NCI-H774 (cell line): ENCODE measurements at places on chromosomes 4 and X.

DNA sequence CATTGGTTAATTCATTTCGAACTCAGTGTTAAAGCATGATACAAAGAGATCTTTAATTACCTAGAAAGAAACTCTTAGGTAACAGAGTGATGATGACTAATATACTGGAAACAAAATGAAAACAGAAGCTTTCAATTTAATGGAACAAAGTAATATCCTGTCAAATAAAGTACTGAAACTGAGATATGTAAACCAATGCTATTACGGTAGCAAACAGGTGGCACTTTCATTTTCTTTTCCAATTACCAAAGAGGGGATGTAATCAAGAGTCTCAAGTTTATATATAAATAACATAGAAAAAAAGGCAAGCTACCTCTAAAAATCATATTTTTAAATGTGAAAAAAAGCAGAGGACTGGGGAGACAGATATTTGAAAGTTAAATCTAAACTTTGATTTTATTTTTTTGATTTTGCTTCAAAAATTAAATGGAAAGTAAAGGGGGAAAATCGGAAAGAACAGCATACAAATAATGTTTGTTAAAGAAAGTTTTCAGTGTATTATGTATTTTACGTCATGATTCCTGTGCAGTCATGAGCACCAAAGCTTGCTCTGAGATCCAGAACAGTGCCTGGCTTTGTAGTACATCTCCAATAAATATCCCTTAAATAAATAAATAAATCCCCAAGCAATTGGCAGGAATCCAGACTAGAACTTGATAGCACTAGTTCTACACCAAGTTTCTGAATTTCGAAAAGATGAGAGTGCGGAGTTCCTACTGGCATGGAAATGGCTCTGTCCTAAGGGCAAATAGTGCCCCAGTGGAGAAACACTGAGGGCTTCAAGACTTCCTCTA is 25.0 kb upstream of the RAPGEF2 start:
- DNase-seq: no peak

DNA sequence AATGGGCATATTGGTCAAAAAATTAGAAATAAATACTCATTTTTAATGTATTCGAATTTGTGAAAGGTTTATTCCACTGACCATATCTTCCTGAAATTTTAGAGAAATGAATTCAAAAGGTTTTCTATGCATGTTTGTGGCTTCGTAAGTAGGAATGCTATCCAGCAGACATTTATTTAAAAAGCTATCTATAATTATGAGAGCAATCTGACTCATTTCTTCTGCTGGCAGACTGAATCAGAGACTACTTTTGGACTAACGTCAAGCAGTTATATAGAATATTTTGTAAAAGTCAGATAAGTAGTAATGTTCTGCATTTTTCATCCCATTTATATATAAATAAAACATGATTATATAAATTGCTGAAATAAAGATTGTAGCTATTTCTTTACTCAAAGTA is 125.0 kb downstream of the SPCS3 start:
- DNase-seq: no peak

- no peak for DNase-seq
These were observed 140.2 kb upstream of the EDNRA start for GRCh38 chr4:147340591-147341120.

DNA sequence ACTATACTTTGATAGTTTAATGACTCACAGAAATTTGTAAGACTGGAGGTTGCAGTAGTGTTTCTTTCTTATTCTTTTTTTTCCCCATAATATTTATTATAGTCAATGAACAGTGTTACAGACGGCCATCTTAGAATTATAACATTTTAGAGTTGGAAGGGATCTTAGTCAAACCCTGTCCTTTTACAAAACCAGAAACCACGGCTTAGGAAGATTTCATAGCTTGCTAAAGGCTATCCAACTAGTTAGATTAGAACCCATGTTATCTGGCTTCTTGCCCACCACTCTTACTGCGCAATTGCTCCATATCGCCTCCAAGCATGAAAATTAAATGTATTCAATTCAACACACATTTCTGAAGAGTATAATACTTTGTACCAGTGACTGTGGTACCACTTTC is 1.1 kb downstream of the XIAP start:
- no peak for DNase-seq

DNA sequence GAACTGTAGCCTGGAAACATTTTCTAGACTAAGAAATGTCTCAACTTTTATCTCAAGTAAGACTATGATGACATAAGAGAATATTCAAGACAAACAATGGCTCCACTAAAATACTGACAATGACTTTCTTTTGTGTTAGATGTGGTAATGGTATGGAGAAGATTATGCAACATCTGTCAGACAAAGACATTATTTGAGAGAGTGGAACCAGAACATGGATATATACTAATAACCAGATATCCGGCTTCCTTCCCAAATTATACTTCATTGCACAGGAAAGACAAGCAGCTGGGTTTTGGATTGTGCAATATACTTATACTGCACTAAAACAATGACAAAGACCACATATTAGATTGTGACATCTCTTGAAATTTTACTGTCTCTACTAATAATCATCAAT is 290.8 kb upstream of the GIMD1 start:
- DNase-seq: no peak

DNA sequence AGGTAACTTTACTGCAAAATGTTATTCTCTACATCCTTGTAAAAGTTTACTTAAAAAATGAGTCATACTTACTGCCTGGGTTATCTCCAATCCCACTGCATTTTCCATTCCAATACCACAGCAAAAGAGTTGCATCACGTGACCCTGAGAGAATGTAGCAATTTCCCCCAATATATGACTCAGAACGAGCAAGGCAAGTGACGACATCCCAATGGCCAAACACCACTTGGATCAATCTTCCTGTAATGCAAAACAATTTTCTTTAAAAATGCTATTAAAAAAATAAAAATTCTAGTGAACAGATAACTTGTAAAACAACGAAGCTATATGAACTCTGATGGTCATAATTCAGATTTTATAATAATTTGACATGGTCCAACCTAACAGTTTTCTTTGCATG is 224.3 kb downstream of the DCLK2 start:
- no peak for DNase-seq

- no peak for DNase-seq
These were observed 2308.1 kb upstream of the AGA start for GRCh38 chr4:179750374-179750773.

- no peak for DNase-seq
These were observed 38.7 kb downstream of the SGMS2 start for GRCh38 chr4:107863416-107863815.

- DNase-seq: no peak
These were observed 177.0 kb downstream of the RBM46 start for GRCh38 chr4:154958121-154958520.

DNA sequence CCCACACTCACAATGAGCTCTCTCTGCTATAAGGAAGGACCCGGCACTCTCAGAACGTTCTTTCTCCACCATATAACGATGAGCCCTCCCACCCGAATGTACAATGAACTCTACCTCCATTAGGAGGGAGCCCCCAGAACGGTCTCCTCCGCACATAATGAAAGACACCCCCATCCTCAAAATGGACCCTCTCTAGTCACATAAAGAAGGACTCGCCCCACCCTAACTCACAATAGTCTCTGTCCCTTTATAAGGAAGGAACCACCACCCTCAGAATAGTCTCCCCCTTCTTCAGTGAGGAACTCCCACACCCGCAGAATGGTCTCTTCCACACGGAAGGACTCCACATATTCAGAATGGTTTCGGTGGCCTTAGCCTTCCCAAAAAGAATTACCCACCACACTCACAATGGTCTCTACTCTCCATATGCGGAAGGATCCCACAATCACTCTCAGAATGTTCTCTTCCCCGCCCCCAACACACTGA is 477 bp downstream of the SLC35A2 start:
- no peak for DNase-seq

- DNase-seq: no peak
These were observed 18.4 kb downstream of the MAGEB17 start for GRCh38 chrX:16185725-16186136.

DNA sequence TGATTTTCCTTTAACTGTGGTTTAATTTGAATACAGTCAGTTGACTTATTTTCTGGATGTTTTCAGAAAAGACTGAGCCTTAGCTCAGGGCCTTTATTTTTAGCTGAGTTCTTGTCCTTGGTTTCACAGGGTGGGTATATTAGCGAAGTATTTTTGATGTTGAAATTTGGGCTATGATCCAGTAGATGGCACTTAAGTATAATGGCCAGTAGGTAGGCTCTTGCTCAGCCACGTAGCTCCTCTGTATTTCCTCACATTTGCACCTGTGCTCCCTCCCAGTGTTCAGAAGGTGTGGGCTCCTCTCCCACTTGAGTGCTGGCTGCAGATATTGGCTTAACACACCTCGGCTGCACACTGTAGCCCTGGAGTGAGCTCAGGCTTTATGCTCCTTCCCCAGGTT is 549.9 kb upstream of the AMOT start:
- DNase-seq: no peak

GRCh38 chr4:119244344-119244743 is 31.8 kb downstream of the USP53 start:
- no peak for DNase-seq

GRCh38 chr4:88953400-88953799 is 103.6 kb downstream of the FAM13A start:
- no peak for DNase-seq

DNA sequence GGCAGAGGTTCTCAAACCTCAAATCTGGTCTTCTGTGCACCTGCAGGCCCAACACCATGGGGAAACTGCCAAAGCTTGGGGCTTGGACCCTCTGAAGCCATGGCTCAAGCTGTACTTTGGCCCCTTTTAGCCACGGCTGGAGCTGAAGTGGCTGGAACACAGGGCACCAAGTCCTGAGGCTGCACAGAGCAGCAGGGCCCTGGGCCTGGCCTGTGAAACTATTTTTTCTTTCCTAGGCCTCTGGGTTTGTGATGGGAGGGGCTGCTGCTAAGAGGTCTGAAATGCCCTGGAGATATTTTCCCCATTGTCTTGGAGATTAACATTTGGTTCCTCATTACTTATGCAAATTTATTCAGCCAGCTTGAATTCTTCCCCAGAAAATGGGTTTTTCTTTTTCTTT is 18.3 kb upstream of the PI4K2B start:
- DNase-seq: no peak

DNA sequence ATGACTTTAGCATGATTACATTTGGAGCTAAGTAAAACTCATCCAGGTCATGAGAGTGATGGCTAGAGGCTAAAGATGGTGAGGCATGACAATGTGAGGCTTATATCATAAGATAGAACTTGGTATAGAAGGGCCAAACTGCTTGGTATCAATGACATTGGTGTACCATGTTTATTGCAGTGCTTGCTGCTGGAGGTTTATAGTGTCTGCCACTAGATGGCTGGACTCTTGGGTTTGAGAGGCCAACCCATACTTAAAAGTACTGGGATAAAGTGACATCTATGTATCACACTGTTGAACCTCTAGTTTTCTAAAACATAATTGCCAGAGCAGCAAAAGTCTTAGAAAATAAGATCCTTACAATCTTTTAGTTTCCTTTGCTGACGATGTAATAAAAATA is 83.0 kb upstream of the TACR3 start:
- no peak for DNase-seq

DNA sequence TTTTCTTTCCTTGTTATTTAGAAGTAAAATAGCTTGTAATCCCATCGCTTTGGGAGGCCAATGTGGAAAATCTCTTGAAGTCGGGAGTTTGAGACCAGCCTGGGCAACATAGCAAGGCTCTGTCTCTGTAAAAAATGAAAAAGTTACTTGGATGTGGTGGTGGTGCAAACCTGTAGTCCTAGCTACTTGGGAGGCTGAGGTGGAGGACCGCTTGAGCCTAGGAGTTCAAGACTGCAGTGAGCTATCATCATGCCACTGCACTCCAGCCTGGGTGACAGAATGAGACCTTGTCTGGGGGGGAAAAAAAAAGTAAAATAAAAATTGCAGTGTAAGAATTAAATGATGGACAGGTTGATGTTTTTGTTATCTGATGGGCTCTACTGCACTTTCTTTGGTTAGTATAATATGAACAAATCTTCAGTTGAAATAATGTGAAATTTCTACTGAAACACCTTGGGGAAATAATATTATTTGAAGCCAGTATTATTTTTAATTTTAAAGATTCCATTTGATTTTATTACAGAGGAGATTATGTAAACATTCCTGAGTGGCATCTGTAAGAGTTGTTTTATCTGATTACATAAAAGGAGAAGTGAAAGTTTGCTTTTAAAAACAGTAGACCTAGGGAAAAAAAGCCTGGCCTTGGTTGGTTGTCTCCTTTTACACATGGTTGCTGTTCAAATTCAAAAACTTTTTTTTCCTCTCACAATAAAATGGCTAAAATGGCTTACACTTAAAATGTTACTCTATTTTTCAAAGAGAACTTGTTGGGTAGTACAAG is 10.5 kb upstream of the NDUFC1 start:
- no peak for DNase-seq

DNA sequence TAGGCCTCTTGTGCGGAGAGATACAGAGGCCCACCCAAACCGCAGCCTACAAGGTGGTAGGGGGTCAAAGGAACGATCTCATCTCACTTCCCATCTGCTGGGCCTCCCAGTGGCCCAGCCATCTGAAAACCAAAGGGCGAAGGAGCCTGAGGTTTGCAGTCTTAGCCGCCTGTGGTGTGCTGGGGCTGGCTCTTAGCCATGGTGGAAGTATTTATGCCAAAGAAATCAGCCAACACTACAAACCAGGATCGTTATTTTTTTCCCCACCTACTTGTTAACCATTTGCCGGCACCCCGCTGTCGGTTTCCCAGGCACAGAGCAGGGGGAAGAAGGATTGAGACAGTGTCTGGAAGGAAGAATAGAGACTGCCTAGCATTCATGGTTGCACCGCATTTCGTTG is 30.9 kb upstream of the CDKL5 start:
- DNase-seq: no peak

DNA sequence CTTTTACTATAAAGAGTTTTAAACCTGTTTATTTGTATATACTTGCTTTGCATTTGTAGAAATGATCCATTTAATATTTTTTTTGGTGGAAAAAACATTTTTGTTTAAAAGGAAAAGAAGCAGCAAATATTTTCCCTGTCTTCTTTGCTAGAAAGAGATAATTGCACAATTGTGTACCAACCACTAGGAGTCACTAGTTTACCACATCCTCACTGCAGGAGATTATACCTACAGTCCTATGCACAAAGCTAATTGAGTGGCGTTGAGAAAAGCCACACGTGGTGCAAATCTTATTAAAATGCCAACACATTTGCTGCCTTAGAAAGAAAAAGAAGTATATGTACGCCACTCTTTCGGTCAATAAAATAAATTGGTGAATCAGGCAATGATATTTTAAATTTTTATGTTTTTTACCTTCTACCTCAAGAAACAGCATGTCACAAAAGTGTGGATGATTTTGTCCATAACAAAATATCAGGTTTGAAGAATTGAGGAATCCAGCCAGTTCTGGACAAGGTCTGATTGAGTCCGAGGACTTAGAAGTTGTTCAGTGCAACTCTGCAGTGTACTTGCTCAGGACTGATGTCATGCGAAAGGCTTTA is 102.9 kb downstream of the GRXCR1 start:
- no peak for DNase-seq

GRCh38 chr4:55781812-55782211 is 37.8 kb upstream of the EXOC1L start:
- DNase-seq: no peak
